Mesothelial cell of epicardium (in vitro differentiated cells): ENCODE measurements at places on chromosomes 1 and 21.

DNA sequence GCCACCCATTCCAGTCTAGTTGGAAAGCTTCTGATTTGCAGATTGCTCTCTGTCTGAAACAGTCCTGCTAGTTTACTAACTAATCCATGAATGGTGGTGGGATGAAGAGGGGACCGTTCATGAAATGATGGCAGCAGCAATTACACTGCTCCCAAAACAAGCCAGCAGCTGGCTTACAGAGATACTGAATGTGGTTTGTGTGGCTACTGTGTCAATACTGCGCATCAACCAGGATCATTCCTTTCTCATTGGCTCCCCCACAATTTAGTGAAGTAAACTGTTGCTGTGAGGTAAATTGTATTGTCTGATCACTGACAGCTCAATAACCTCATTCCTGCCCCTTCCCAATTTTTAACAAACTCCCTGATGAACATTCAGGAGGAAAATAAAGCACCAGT, 191.3 kb upstream of the LMO4 start:
- DNase-seq, result no peak

- DNase-seq, result peak; percentile 39
Measured at GRCh38 chr1:235329139-235329902, 951 bp downstream of the GGPS1 start.

GRCh38 chr1:183147735-183148134, 38.3 kb upstream of the LAMC2 start:
- no peak for DNase-seq

DNA sequence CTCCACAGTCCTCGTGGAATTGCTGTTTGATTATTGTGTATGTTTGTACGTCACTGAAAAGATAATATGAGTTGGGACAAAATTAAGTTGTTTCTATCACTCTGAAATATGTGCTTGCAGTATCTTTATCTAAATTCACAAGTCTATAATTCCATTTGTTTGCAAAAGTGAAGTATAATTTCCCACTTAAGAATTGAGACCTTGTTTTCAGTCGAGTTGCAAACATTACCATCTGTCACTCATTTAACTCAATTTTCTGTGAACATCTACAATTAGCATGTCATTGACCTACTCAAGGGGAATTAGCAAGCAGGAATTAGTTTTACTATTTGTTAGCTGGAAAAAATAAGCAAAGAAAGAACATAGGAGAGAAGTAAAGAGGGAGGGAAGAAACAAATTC, 195.8 kb downstream of the TPR start:
- DNase-seq, result no peak

DNA sequence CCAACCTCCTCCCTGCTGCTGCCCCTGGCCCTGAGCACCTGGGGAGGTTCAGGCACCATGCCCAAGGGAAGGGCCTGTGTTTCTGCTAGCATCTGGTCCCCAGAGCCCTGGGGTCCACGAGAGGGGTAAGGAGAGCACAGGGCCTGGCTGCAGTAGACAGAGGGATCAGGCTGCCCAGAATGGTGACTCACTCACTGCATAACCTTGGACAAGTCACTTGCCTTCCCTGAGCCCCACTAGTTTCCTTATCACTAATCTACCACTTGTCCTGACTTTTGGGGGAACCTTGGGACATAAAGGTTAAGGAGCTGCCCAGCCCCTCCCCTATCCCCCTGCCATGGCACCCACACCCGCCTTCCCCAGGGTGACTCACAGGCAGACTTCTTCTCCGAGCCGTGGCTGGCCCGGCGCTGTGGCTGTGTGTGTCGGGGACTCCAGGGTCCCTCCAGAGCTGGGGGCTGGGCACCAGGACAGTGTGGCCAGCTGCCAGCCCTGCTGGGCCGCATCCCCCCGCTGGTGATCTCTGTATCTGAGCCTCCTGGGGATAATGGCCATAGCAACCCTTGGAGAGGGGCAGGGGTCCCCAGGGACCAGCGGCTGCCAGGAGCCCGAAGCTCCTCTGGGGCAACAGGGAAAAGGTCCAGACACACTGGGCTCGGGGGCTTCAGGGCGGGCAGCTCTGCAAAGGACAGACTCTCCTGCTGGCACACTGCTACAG, 4.0 kb downstream of the ARHGEF19 start:
- no peak for DNase-seq

DNA sequence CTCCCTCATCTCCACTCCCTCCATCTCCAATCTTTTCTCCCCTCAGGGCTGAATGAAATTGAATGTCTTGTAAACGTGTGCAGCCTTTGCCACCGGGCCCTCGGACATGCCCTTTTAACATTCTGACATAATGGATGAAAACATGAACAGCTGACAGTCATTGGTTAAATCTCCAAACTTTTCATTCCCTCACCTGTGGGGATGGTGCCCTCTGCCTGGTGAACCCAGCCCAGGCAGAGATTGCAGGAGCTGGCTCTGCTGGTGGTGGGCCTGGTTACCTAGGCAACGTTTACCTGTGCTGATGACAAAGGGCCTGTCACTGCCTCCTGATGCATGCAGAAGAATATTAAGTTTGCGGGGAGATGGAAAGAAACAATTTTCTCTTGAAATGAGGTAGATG, 21.3 kb downstream of the ST6GALNAC3 start:
- DNase-seq, result no peak

- no peak for DNase-seq
Measured at GRCh38 chr1:222233444-222234158, 314.3 kb downstream of the HHIPL2 start.

- DNase-seq, result no peak
Measured at GRCh38 chr1:190429932-190430331, 47.7 kb downstream of the BRINP3 start.
